ENCODE measurements at places on chromosomes 2 and 18.

GRCh38 chr18:74654638-74655037, 57.0 kb downstream of the ZNF407 start:
- DNase-seq, result no peak

DNA sequence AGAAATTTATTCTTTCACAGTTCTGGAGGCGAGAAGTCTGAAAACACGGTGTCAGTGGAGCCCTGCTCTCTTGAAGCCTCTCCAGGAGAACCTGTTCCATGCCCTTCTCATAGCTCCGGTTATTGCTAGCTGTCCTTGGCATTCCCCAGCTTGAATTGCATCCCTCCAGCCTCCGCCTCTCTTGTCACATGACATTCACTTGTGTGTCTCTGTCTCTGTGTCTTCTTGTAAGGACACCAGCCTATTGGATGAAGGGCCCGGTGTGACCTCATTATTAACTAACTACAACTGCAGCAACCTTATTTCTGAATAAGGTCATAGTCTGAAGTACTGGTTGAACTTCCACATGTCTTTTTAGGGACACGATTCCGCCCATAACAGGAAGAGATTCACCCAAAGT, 4.5 kb upstream of the PRSS56 start:
- DNase-seq, result no peak

DNA sequence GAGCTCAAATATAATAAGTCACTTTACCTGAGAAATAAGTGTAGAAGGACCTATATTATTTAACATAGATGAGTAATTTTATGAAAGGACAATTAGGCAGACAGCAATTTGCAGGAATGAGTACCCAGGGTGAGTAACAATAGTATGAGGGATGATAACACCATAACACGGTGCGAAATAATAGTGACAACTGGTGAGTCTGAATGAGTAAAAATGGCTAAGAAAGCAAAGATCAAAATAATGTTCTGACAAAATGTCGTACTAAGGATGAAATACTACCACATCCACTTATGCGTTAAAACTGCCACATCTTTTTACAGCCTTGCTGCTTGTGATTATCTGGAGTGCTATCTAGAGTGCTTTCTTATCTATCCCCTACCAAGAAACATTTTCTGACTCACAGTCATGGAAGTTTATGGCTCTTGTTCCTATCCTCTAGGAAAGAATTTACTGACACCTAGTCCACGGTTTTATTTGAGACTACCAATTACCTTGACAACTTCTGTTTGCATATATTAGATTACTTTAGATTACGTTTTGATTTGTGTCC, 929.7 kb downstream of the LRP1B start:
- no peak for DNase-seq

- no peak for DNase-seq
Measured at GRCh38 chr2:218260742-218261422, at the start of gene GPBAR1. Gene GPBAR1, plus strand, starts transcription at chr2:218261015. Its CDS starts 1,710 bp downstream, at chr2:218262725.

- no peak for DNase-seq
Measured at GRCh38 chr18:58152891-58153290, 108.9 kb downstream of the NEDD4L start.

GRCh38 chr2:45625824-45626223, 14.8 kb upstream of the SRBD1 start:
- DNase-seq, result no peak

GRCh38 chr2:150494234-150494945, 6.9 kb upstream of the RND3 start:
- DNase-seq, result no peak

DNA sequence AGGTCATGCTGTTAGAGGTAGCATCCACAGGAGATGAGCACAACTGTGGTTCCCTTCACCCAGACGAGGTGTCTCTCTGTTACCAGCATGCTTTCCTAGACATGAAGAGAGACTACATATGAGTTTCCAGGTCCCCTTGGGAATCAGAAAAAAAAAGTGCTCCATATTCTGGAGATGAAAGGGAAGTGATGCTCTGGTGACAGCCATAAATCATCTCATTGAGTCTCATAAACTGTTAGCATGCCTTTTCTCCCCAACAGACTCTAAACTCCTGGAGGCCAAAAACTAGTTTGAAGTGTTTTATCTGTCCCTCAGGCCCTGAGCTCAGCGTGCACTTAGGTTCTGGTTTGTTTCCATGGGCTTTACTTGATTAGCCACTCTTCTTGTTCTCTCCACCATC, 124.6 kb upstream of the CREB1 start:
- DNase-seq, result no peak

GRCh38 chr2:240159251-240159839, 18.9 kb upstream of the OTOS start:
- no peak for DNase-seq

GRCh38 chr2:203059567-203060240, 45.0 kb downstream of the NBEAL1 start:
- DNase-seq, result no peak

- DNase-seq, result no peak
Measured at GRCh38 chr2:130795431-130795830, 40.1 kb downstream of the AMER3 start.

GRCh38 chr2:141162314-141162713, 968.5 kb downstream of the LRP1B start:
- no peak for DNase-seq

- DNase-seq, result no peak
Measured at GRCh38 chr2:239369631-239370161, 31.1 kb downstream of the HDAC4 start.

DNA sequence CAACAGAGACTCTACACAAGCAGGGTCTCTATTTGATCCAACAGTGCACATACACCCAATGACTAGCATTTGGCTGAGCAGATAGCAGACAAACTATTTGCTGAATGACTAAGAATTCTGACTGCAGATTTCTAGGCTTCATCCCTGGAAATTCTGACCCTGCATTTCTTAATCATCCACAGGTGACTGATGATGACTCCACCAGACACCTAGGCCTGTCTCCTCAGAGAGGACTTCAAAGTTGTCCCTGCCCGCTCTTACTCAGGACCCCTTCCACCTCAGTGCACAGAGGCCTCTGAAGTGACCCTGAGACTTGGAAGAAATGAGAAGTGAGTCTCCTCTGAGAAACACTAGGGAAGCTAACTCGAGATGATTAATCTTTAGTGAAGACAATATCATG, 51.3 kb downstream of the SEPTIN10 start:
- no peak for DNase-seq

DNA sequence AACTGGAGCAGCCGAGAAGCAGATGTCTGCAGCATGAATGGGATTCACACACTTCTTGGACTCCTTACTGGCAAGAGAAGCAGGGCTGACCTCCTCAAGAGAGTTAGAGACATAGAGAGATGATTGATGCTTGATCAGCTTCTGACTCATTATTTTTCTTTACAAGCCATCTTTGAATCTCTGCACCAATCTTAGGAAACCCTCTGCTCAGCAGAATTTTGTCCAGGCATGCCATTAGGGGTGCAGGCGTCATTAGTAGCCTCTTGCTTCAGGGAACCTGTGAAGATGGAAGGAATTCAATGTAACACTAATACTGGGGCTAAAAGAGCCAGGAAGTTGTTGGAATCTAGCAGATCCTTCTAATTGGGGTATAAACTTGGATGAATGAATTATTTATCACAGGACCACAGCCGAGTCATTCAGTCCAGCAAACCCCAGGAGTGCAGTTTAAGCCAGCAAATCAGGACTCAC, 151.8 kb downstream of the MGAT5 start:
- DNase-seq, result no peak

DNA sequence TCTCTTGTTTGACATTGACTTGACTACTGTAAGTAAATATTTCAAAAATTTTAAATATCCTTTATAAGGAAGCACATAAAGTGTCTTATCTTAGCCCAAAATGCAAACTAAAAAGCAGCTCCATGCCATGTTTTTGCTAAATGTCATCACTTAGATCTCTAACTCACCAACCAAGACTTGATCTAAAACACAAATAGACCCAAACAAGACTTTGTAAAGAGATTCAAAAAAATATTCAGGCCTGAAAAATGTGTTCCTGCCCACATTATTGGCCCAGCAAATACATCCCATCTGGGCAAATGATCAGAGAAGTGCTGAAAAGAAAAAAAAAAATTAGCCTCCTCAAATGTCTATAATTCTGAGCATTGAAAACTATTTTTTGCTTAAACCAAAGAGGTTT, 187.6 kb downstream of the MREG start:
- no peak for DNase-seq

Measured in CMK (cell line).